ENCODE measurements at places on chromosomes 1 and 21. TPM values are rescaled to one million over a fixed set of nuclear protein-coding genes. Genes with fewer than 3 reads are reported as not detected.

TSPAN2 gene
- 0.39 TPM for total RNA-seq

DNA sequence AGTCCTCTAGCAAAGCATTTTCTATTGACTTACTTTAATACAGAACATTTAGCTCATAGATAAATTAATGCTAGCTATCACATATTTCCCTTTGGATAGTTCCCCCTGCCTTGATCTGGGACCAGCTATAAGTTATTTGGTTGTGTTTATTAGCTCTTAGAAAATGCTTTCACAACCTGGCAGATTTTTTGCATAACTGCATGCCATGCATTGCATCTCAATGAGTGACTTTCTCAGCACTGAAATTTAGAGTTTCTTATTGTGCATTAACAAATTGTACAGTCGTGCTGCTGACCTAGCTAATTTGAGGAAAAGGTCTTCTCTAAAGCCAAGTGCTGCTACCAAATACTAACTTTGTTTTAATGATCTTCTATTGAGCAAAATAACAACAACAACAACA lies 164.8 kb downstream of the PLPPR5 start:
- DNase-seq = no peak

- DNase-seq = no peak
These were observed 30.2 kb downstream of the FAM177B start for GRCh38 chr1:222767152-222767571.

- DNase-seq = no peak
These were observed 36.0 kb downstream of the ZNF281 start for GRCh38 chr1:200373811-200374231.

GRCh38 chr1:150564051-150564991 lies 15.1 kb downstream of the MCL1 start:
- no peak for DNase-seq

CYYR1 gene
- 10.4 TPM for total RNA-seq

- no peak for DNase-seq
These were observed 97.3 kb downstream of the USH2A start for GRCh38 chr1:216325946-216326345.

CACNA1S gene
- not detected for total RNA-seq

GRCh38 chr1:8061673-8062386 lies 35.7 kb upstream of the ERRFI1 start:
- DNase-seq = no peak
